Psoas muscle (tissue), 8 donors: ENCODE measurements at places on chromosomes 2 and 18. TPM values are rescaled to one million over a fixed set of nuclear protein-coding genes. Genes with fewer than 3 reads are reported as not detected.

GRCh38 chr2:181264441-181264840 lies 192.7 kb upstream of the ITGA4 start:
- no peaks in the 10 kb centered on the region for H3K27me3 ChIP-seq
- no peaks in the 10 kb centered on the region for H3K4me1 ChIP-seq
- no peak overlapping the region for H3K4me3 ChIP-seq
- H3K36me3 ChIP-seq: no peaks in the 10 kb centered on the region
- H3K27ac ChIP-seq: no peak overlapping the region
- no peak for DNase-seq

- H3K4me1 ChIP-seq: no peaks in the 10 kb centered on the region
- H3K27ac ChIP-seq: no peak overlapping the region
- H3K4me3 ChIP-seq: no peak overlapping the region
- peaks cover 3% of the 10 kb centered on the region for H3K27me3 ChIP-seq
Measured at GRCh38 chr2:84725717-84726116, 155.2 kb downstream of the TRABD2A start.

- no peaks in the 10 kb centered on the region for H3K4me1 ChIP-seq
- no peak overlapping the region for H3K4me3 ChIP-seq
- H3K27me3 ChIP-seq: no peaks in the 10 kb centered on the region
- no peak overlapping the region for H3K27ac ChIP-seq
Measured at GRCh38 chr2:160974803-160975202, 185.4 kb upstream of the TANK start.

CFC1B gene
- total RNA-seq: not detected

TFCP2L1 gene
- 1.8 TPM for total RNA-seq

IL18R1 gene
- total RNA-seq: 2.1 TPM

CABYR gene
- 1.2 TPM for total RNA-seq
